Fibroblast of villous mesenchyme (primary cell): ENCODE measurements at places on chromosomes 12 and 14.

- DNase-seq = no peak
Observed at GRCh38 chr14:80379035-80379434, 167.7 kb upstream of the DIO2 start.

- no peak for DNase-seq
Observed at GRCh38 chr14:104816616-104816884, 15.6 kb downstream of the ZBTB42 start.

DNA sequence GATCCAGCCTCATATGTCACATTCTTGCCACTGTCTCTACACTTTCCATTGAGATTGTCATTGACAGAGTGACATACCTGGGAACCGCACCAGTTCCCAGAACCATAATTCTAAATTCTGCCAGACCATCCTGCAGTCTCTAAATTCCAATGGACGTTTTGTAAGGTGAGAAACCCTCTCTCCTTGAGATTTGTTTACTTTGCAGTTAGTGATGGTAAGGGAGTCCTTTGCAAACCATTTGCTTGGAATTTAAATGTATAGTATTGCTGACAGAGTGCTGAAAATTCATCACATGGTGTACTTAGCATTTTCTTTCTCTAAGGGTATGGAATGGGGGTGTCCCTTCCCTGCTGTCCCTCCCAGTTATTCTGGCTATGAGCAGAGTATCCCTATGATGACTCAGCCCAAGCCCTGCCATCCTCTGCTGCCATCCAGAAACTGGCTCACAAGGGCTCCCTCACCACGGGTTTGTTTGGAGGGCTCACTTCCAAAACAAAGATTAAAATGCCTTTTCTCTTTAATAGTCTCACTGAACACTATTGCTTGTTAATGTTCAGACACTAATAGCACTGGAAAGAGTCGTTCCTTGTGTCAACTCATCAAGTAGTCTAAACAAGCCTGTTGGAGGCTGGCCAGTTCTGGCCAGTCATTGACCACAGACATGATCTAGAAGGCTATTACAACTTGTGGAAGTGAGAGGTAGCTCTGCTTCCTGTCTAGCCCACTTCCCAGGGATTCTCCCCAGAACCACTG is 129.0 kb upstream of the HMGA2 start:
- peak; percentile 99 for DNase-seq

GRCh38 chr14:102691763-102692162 is 85.5 kb upstream of the TRAF3 start:
- no peak for DNase-seq

- DNase-seq = no peak
Observed at GRCh38 chr12:112149596-112149995, 24.2 kb downstream of the TRAFD1 start.

- DNase-seq = no peak
Observed at GRCh38 chr14:35201066-35201465, 78.7 kb downstream of the PRORP start.

DNA sequence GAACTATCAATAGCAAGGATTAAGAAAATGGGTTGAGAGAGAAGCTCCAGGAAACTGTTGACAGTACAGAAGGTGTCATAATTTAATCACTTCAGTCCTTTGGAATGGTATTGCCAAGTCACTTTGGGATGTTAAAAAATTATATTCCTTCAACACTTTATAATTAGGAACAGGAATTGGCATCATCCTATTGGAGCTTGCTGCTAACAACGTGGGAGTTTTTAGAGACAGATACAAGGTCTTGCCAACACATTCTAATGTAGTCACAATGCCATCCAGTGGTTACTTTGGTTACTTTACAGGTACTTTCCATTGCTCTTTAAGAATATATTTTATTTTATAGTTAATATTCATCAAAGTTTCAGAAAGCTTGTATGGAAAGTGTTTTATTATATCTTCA is 310.1 kb downstream of the SYT1 start:
- DNase-seq = peak; percentile 51

DNA sequence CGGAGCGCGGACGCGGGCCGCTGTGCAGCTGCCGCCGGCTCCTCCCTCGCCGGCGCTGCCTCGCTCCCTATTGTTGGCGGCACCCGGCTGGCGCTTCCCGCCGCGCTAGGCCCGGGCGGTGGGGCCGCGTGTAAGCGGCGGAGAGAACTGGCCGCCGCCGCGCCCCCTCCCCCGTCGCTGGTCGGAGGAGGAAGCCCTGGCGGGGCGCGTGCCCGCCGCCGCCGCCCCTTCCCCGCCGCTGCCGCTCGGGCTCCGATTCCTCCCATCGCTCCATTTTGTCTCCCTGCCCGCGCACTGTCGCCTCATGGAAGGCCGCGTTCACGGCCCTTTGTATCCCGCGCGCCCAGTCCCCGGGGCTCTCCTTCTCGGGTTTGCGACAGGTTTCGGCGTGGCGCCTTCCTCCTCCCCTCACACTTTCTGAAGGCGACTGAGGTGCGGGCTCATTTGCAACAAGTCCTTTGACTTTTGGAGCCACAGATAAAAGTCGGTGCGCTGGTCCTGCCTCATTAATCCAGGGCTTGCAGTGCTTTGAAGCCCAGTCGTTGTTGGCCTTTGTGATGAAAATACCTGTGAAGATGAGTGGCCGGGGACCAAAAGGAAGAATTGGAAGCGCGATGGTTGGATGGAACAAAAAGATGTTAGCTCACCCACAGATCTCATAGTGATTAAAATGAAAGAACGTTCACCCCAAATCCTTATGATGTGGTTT is 707 bp downstream of the CPSF6 start:
- peak; percentile 43 for DNase-seq

GRCh38 chr14:75242546-75243273 is 35.9 kb upstream of the FOS start:
- DNase-seq = peak; percentile 98

DNA sequence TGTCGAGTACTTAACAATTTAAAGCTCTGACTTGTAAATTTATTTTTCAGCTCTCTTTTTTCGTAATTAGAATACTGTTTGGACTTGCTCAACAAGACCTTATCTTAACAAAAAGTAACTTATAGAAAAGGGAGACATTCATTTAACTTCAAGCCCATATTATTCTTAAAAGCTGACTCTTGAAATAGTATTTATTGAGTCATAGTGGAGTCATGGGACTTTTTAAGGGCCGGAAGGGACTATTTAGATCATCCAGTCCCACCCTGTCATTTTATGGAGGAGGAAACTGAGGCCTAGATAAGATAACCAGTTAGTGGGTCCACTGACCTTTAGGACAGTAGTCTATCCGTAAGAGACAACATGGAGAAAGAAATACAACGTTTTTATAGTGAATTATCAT is 1.5 kb downstream of the RAP1B start:
- DNase-seq = peak; percentile 71

- DNase-seq = peak; percentile 74
Observed at GRCh38 chr12:89140602-89141238, 211.6 kb downstream of the DUSP6 start.

- DNase-seq = no peak
Observed at GRCh38 chr12:131049549-131050339, 96.0 kb downstream of the ADGRD1 start.

- peak; percentile 7 for DNase-seq
Observed at GRCh38 chr14:59964251-59965007, 44.5 kb downstream of the LRRC9 start.

GRCh38 chr14:29857551-29857950 is 70.1 kb downstream of the PRKD1 start:
- DNase-seq = no peak

GRCh38 chr12:71748081-71748850 is 6.4 kb upstream of the RAB21 start:
- no peak for DNase-seq

DNA sequence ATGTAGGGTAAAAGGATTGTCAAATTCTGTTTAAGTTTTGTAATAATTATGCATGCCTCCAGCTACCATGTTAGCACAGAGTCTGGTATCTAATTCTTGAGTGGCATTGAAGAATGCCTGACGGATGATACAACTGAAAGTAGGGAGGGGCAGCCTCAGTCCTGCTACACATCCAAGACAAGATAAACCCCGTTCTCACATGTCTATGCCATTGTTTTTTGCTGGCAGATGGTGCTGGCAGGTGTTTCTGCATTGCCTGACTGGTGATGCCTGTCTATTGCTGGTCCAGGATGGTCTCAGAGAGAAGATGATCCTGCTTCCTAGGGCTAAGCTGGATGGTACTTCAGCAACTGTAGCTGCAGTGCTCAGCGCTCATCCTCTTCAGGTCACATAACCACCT is 245.8 kb upstream of the NAV3 start:
- DNase-seq = no peak

DNA sequence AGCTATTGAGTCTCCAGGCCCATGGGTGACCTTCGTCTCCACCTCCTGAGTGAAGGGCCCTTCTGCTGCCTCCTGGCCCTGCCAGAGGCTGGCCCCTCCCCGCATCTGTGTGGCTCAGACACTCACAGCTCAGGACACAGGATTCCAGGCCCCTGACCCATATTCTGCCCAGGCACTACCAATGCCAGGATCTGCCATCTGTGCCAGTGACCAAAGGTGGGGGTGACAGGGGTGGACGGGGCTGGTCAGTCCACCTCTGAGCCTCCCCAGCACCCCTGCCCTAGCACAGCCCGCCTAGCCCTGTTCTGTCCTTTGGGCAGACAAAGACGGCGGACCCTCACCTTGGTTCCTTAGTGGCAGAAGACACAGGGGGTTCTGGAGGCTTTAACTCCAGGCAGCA is 2.8 kb downstream of the ASB2 start:
- DNase-seq = no peak

GRCh38 chr14:76501156-76501720 is 125.3 kb downstream of the ESRRB start:
- no peak for DNase-seq

DNA sequence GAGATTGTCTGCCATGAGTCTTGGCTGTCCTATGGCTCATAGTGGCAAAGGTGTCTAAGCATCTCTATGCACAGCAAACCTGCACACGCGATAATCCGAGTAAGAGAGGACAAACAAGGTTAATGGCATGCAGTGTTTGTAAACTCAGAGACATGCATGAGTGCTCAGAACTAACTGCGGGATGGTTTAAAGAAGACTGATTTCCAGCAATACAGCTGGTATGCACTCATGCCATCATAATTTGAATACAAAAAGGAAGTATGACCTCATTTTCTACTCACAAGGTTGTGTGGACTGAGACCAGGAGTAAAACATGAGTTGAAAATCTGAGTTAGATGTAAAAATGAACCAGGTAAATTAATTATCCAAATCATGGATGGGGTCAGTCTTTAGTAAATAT is 16.6 kb upstream of the TCP11L2 start:
- DNase-seq = no peak
